Stimulated activated CD4-positive, alpha-beta T cell treated with anti-CD3 and anti-CD28 coated beads, Interleukin-15, amount 100 ng/mL, for 24 hours (primary cell): ENCODE measurements at places on chromosomes 1 and 21.

DNA sequence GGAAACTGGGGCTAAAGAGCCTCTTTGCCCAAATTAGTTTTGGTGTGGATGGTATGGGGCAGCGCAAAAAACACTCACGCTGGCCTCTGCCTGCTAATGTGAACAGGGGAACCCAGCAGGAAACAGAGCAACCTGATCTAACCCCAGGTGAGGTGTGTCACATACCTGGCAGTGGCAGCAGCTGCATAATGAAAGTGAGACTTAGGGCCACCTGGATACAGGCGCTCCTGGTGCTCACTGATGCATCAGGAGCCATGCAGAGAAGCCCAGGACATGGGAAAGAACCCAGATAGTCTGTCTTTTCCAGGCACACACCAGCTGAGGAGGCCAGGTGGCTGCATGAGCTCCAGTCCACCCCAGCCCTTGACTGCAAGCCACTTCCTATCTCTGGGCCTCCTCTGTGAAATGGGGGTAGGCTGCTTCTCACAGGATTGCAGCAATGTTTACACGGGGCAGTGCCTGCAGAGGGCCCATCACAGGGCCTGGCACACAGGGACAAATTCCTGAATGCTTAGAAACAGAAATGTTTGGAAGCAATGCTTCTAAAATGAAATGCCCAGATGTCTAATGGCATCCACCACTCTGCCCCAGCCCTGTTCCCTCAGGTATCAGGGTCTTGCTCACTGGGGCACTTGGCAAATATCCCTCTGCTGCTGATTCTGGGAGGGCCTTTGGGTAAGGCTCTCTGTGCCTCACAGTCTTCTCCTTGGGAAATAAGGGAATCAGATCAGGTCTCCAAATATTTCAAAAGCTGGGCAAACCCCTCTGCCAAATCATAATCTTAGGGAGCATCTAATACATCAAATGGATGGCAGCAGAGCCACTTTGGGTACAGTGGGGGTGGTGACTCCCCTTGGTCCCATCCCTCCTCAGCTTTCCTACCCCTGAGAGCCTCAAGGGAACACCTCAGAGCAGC is 19.9 kb downstream of the DHCR24 start:
- DNase-seq: no peak

GRCh38 chr21:37095821-37096220 is 22.8 kb downstream of the TTC3 start:
- no peak for DNase-seq

DNA sequence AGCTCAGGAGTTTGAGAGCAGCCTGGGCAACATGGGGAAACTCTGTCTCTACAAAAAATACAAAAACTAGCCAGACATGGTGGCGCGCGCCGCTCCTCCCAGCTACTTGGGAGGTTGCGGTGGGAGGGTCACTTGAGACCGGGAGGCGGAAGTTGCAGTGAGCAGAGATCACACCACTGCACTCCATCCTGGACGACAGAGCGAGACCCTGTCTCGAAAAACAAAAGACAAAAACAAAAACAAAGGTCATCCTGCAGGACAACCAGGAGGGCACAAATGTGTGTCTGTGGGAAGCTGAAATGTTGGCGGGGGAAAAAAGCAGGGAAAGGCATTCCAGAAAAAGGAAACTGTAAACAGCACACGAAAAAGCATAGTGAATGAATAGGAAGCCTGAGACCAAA is 104.1 kb upstream of the HNRNPU start:
- DNase-seq: no peak

DNA sequence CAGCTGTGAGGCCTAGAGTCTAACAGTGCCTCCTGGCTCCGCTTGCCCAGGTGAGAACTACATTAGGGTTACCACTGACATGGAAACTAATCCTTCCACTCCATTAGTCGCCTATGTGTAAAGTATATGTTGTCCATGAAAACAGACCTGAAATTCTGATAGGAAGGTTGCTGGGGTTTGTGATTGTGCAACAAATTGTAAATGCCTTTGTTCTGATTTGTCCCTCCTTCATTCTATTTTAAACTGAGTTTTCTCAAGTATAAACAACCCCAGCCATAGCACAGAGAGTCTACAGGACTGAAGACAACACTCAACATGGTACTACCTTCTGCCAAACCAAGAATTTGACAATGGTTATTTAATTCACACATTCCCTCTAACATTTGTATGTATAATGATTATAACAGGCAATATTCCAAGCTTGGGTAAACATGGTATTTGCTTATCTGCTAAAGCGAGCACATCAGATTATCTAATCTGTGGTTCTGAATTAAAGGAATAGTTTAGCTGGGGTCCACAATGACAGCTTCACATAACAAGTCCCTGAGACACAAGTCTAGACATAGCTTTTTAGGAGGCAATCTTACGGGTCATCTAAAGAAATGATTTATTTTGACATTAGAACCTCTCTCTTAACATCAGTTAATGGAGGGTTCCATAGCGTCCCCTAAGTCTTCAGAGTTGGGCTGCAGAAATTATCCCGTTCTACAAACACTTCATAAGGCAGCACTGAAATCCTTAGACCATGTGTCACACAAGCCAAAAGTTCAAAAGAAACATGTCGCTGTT is 633.0 kb downstream of the SMYD3 start:
- DNase-seq: no peak

GRCh38 chr1:25568090-25568833 is 24.9 kb downstream of the LDLRAP1 start:
- no peak for DNase-seq

- no peak for DNase-seq
Observed at GRCh38 chr1:219405531-219406331, 207.2 kb downstream of the ZC3H11B start.

GRCh38 chr1:17763995-17764394 is 8.9 kb downstream of the ACTL8 start:
- no peak for DNase-seq

- DNase-seq: no peak
Observed at GRCh38 chr1:32491386-32491785, 26.5 kb downstream of the ZBTB8B start.

DNA sequence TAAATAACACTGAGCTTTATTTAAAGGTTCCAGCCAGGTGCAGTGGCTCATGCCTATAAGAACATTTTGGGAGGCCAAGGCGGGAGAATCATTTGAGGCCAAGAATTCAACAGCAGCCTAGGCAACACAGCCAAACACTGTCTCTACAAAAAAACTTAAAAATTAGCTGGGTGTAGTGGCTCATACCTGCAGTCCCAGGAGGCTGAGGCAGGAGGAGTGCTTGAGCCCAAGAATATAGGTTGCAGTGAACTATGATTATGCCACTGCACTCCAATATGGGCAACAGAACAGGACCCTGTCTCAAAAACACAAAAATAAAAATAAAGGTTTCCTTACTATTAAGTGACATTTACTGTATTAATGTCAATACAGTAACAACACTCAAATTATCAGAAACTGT is 2.1 kb downstream of the TAF12 start:
- DNase-seq: peak; percentile 22

- no peak for DNase-seq
Observed at GRCh38 chr1:203057911-203058675, 27.7 kb downstream of the MYOG start.

DNA sequence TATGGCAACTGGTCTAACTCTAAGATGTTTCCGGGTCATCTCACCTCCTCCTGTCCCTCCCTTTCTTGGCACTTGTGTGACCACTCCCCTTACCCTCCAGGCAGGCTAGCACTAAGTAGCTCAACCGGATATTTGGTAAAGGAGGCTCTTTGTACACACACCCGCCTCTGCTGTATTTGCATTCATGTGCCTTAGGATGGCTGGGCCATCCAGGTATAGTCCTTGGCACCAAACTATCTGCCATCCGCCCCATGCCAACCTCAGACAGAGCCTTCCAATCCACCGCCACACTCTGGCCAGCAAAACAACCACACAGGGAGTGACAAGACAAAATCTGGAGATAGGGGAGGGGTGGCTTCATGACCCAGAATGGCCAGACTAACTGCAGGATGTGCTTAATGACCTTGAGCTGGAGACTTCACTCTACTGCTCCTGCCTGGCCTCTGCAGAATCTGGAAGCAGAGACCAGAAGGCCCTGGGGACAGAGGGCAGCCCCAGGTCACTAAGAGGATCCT is 59.5 kb downstream of the CDK18 start:
- DNase-seq: no peak

- no peak for DNase-seq
Observed at GRCh38 chr1:229508823-229509337, 739 bp upstream of the NUP133 start.

DNA sequence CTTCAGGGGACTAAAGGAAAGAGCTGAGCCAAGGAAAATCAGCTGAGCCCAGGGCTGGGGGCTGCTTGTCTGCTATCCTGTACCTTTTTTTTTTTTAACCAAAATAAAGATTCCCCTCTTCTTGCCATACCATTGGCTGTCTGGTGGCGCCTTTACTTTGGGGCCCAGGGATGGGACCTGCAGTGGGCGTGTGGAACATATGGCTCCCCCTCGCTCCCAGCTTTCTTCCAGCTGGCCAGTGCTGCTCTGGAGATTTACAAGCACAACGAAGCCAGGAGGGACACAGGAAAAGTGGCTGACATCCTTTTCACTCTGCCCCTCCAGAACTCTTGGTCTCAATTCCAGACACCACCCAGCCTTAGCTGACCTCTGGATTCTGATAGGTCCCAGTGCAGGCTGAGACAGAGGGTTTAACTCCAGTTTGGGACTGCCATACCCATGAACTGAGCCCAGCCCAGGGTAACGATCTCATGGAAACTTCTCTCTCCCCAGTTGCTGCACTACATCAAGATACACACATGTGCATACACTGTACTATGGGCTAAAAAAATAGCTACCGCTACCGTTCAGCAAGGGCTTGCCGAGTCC is 5.4 kb upstream of the SFN start:
- no peak for DNase-seq

DNA sequence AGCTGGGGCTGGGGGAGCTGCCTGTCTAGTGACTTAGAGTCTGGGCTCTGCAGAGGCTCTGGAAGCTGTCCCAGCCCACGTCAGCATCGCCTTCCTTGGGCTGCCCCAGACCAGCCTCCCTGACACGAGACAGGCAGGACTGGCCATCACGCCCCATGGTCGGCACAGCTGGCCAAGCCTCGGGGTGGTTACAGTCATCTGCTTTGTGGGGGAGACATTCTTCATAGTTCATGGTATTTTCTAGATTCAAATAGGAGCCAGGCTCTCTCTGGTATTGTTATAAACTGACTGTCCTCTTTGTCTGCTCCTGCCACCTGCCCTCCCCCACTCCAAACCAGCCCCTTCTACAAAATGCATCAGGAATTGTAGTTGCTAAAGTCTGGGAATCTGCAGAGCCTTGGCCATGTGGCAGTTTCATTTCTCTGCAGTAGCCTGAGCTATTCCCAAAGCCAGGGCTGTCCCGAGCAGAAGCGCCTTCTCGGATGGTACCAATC is 29.4 kb downstream of the OLFML2B start:
- DNase-seq: no peak

GRCh38 chr1:160168609-160169369 is 17.4 kb downstream of the ATP1A4 start:
- no peak for DNase-seq

GRCh38 chr1:234007684-234008083 is 103.2 kb downstream of the SLC35F3 start:
- no peak for DNase-seq

DNA sequence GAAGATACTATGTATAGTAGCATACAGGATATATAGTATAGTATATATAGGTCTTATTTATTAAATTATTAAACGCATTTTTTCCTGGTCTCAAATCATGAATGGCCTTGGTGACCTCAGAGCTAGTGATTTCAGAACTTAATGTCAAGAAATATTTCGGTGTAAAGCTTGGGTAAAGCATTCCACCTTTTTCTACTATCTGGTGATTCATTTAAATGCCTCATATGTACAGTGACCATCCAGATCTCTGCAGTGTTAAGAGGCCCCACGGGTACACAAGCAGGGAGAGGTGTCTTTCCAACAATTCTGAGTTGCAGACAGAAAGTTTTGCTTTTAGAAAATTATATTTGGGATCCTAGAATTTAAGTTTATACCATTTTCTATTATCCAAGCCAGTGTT is 626.5 kb downstream of the PTPRC start:
- no peak for DNase-seq

DNA sequence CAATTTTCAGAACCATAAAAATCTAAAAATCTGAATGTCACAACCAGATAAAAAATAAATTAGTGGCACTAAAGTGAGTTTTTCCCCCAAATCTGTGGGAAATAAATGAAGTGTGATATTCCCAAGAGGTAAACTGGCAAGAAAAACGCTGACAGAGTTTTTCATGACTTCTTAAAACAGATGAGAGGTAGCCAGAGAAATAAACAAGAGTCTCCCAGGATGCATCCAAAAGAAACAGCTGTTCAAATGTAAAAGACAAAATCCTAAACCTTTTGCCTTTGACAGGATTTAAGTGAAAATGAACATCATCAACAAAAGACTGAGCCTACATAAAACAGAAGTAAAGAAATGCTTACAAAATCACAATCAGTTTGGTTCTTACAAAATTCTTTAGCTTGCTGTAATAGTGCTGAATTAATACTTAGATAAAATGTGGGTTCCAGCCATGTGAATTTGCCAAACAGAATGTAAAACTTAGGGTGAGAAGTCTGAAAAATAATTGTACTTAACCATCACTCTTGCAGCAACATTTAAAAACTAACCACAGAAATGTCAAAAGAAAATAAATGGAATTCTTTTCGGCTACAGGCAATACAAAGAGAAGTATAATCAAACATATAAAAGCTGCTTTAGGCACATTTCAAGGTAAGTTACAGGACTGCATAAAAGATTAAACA is 133.6 kb downstream of the EIF4G3 start:
- DNase-seq: no peak

DNA sequence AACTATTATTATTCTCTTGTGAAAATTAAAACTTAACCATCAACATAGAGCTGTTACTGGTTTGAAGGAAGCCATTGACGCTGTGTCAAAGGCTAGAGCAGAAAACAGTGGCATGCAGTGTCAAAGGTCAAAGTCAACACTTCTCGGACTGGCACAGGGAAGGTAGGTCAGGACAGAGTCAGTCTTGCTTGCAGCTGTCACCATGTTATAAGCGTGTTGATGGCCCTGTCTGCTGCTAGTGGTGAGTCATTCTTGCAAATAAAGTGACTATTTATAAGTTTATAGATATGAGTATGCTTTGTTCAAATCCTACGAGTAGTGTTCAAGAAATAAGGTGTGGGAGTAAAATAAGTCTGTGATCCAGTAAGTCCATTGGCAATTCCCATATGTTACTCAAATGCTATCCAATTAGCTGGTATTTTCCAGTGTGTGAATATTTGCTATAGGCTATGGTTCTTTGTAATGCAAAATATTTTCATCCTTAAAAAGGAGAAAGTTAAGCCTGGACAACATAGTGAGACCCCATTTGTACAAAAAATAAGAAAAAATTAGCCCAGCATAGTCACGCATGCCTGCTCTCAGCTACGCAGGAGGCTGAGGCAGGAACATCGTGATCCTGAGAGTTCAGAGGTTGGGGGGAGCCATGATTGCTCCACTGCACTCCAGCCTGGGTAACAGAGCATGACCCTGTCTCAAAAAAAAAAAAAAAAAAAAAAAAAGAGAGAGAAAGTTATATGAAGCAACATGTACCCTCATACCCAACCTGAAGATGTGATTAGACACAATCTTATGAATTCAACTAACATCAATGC is 26.3 kb upstream of the TINAGL1 start:
- no peak for DNase-seq

- DNase-seq: peak; percentile 57
Observed at GRCh38 chr1:158117854-158118704, 62.6 kb upstream of the CD1D start.
